ENCODE measurements at places on chromosomes 16 and 17.

DNA sequence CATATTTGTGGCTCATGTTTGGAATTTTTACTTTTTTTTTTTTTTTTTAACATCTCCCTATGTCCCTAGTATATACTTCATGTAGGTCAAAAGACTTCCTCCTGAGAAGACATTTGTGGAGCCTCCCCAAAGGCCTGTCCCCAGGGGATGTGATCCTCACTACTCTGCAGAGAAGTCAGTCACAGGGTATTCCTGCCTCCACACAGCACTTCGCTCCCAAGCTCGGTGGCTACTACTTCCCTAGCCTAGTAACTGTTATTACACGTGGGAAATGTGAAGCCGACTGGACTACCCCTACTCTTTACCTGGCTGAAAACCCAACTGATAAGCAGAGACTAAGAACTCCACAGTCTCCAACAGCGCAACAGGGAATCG is 116.8 kb downstream of the HIC1 start:
- no peak for DNase-seq

- no peak for DNase-seq
These were observed 51.9 kb upstream of the NSRP1 start for GRCh38 chr17:30064738-30065137.

GRCh38 chr17:49624896-49625295 is 49.2 kb downstream of the NXPH3 start:
- DNase-seq: no peak

- DNase-seq: no peak
These were observed 11.0 kb downstream of the ITGAM start for GRCh38 chr16:31270795-31271194.

DNA sequence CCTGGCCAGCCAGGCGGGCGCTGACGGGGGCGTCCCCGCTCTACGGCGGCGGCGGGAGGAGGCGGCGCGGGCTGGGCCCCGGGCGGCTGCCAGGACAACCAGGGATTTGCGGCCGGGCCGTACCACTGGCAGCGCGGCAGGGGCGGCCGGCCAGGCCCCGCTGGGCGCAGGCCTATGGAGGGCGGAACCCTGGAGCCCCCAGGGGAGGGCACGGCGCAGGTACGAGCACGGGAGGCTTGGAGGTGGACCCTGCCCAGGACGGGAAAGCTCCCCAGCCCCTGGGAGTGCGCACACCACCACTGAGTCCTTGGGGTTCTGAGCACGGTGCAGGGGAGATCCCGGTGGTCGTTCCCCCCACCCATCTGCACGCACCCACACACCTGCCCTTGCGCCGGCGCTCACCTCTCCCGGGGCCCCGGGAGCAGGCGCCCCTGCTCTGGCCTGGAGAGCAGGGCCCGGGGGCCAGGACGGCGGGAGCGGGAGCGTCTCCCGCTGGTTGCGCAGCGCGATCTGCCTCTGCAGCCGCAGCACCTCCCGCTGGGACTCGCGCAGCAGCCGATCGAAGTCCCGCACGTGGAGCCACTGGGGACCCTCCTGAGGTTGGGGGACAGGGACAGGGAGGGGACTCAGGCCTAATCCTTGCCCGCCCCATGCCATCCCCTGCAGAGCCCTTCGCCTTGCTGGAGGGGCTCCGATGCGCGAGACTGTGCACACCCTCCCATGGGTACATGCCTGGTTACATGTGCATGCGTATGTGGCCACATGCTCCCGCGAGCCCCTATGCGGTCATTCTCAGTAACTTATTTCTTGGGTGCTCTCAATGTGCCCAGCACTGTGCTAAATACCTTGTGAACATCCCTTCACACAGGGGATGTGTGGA is 3.9 kb downstream of the TSPOAP1 start:
- no peak for DNase-seq

DNA sequence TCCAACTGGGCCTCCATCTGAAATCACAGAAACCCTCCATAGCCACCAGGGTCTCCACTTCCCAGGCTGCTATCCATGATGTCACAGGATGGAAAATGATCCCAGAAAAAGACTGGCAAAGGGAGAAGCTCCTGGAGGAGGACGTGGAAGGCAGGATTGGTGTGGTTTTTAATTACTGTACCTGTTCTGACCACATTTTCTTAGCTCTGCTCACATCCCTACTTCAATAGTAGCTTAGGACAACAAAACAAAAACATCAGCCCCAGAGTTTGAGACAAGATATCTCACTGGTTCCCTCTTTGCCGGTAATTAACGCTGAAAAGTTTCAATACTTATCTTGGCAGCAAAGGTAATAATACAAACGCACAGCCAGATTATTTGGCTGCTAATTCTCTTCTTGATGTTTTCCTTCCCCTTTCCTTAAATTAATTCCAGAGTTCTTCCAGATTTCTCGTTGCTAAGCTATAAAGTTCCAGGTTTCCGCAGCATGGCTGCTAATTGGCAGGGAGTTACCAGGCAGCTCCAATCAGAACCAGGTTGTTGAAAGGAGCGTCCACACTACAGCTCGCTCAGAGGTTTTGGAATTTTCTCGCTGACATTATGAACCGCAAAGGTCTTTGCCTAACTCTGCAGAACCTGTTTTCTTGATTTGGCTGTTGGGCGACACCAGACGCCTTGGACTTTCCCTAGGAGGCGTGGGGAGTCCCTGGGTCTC is 263.4 kb downstream of the MRTFB start:
- no peak for DNase-seq

DNA sequence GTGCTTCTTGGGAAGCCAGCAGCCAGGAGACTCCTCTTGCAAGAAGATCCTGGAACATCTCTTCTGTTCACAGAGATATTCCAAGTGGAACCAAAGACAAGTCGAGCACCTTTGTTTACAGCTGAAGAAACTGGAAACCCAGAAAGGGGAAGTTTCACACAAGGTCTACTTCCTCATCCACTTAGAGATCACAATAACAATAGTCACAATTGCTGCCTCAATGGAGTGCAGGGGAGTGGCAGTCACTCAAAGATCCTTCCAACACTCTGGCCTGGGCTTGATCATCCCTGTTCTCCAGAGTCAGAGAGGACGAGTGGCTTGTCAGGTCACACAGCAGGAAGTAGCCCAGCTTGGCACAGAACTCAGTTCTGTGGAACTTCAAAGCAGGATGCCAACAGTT is 46.9 kb upstream of the SIAH1 start:
- DNase-seq: no peak

GRCh38 chr17:57694051-57694450 is 51.0 kb downstream of the CCDC182 start:
- no peak for DNase-seq

- no peak for DNase-seq
These were observed at the start of gene EME2 for GRCh38 chr16:1772362-1772907. Gene EME2 (plus strand): TSS chr16:1772810. CDS start chr16:1773228, 418 bp downstream.

- no peak for DNase-seq
These were observed at the start of gene IRX6 for GRCh38 chr16:55323637-55324271. Gene IRX6 (plus strand): TSS chr16:55324203. CDS start chr16:55325092, 889 bp downstream.

GRCh38 chr16:19329932-19330331 is 44.4 kb downstream of the CLEC19A start:
- DNase-seq: no peak

GRCh38 chr17:58840820-58841612 is 85.4 kb downstream of the PPM1E start:
- DNase-seq: no peak

DNA sequence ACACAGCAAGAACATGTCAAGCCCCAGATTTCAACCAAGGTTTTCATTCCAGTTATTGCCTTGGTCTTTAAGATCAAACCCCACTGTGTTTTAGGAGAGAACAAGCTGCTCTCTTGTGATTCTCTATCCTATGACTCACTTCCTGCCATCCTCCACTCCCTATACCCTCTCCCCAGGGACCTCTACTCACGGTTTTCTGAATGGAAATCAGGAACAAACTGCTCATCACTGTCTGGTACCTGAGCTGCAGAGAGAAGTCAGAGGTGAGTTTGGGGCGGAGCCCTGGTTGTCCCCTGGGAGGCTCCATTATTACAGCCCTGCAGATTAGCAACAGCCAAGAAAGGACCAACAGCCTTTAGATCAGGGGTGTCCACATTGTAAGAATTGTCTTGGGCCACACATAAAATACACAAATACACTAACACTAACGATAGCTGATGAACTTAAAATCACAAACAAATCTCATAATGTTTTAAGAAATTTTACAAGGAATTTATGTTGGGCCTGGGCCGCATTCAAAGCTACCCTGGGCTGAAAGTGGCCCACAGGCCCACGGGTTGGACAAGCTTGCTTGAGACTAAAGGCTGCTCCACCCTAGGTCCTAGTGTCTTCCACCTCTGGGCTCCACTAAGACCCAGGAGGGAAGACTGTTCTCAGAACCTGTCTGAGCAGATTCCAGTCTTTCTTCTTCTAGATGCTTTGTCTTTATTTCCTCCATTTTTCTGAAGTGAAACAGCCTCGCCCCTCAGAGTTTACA is 9.7 kb downstream of the ETV4 start:
- DNase-seq: no peak

DNA sequence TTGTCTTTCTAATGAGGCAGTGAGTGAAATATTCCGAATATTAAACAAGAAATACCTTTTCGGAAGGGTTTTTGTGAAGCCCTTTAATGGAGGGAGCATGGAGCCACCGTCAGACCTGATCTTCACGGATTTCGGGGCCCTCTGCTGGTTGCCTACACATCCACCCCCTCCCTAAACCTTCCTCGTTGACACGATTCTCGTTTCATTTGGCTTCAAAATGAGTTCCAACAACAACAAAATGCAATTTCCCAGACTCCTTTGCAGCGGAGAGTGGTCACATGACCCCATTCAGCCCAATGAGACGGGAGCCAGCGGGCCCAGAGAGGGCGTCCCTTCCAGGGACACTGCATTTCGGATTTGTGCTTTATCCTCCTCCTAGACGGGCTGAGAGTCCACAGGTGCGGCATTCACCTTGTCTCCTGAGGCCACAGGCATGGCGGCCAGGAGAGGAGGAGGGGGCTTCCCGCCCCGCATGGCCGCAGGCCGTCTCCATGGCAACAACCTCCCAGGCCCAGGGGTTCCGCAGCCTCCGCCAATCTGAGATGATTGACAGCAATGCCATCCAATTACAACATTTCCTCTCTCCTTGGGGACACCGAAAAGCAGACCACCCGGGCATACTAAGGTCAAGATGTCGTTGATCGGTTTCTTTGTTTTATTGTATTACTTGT is 259.8 kb downstream of the C16orf95 start:
- DNase-seq: no peak

DNA sequence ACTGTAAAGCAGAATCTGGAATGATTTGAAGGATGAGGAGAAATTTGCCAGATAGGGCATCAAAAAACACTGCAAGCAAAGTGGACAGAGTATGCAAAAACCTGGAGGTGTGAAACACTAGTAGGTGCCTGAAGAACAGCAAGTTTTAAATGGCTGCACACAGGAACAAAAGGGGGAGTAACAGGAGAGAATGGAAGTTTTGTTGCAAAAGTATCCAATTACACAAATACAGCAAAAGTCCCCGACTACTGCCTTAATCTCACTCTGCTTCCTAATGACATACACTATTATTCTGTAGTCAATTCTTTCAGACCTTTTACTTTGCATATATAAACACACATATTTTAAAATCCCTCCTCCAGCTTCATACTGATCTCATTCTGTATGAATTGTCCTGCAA is 1.5 kb downstream of the HEATR6 start:
- DNase-seq: no peak

- no peak for DNase-seq
These were observed 49.2 kb downstream of the MEOX1 start for GRCh38 chr17:43612515-43612914.

GRCh38 chr16:65054457-65054856 is 67.4 kb downstream of the CDH11 start:
- no peak for DNase-seq

DNA sequence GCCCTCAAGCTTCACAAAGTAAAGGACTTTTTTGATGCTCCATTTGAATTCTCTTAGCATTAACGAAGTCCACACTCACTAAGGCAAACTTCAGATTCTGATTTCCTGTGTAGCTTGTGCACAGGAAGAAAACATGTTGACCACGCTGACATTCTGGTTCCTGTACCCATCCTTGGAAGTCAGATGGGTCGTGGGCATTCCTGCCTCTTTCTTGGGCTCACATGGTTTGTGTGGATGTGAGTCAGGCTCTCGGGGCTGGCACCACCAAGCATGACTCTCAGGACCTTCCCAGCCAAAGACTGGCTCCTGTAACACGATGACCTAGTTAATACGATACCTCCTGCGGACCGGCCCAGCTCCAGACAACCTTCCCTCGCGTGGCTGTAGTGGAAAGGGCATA is 32.8 kb downstream of the ARSG start:
- no peak for DNase-seq

DNA sequence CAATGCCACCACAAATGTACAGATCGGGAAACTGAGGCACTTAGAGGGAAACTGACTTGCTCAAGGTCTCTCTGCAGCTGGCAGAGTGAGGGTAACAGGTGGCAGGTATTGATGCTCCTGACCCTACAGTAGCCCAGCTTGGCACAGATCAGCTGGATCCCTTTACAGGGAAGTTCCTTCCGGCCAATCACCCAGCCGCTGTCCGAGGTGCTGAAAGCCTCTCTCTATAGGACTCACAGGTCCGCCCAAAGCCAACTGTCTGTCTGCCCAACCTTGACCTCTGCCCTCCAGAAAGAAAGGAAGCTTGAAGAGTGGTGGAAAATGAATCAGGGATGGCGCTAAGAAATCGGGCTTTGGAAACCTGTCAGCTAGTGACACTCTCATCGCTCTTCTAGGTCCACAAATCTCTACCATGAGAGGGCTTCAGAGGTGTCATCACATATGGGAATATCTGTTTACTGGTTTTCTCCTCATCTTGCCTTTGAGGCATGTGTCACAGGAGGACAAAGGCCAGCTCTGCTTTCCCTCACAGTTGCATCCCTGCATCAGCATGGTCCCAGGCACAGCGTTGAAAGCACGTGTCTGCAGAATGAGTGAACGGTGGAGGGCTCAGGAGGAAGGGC is 246.2 kb downstream of the KATNIP start:
- no peak for DNase-seq

DNA sequence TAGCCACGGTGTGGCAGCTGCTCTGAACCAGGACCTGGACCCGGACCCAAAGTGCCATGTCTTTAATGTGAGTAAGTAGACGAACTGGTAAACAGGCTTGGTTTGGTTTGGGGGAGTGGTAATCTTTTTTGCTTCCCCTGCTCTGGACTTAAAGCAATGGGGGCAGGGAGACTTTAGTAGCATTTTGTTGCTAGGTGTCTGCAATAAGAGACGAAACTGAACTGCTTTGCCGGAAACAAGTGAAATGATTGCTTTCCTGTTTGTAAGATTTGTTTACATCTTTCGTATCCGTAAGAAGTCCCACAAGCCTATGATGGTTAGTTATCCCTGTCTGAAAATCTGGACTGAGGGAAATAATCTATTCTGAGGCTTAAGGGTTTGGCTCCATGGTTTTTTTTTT is 21.5 kb downstream of the PRCD start:
- no peak for DNase-seq

DNA sequence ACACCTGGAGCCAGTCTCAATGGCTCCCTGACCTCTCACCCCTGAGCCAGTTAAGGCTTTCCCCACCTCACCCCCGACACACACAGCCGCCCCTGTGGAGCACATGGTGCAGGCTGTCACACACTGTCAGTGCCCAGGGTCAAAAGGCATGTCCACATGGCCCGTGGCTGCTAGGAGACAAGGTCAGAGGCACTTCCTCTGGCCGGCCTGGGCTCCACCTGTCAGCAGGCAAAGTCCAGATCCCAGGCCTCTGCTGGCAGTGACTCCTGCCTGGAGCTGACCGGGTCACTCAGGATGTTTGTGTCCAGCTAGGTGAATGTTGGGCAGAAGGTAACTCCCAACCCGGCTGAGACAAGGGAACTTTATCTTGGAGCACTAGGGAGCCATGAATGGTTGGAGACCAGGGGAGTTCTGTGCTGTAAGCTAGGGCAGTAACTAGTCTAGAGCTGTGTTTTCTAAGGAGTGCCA is 6.0 kb downstream of the SREBF1 start:
- DNase-seq: no peak
